ENCODE measurements at places on chromosomes 5 and 9. TPM values are rescaled to one million over a fixed set of nuclear protein-coding genes. Genes with fewer than 3 reads are reported as not detected.

GRCh38 chr5:157690690-157691433 is 19.5 kb downstream of the C5orf52 start:
- DNase-seq: no peak

DNA sequence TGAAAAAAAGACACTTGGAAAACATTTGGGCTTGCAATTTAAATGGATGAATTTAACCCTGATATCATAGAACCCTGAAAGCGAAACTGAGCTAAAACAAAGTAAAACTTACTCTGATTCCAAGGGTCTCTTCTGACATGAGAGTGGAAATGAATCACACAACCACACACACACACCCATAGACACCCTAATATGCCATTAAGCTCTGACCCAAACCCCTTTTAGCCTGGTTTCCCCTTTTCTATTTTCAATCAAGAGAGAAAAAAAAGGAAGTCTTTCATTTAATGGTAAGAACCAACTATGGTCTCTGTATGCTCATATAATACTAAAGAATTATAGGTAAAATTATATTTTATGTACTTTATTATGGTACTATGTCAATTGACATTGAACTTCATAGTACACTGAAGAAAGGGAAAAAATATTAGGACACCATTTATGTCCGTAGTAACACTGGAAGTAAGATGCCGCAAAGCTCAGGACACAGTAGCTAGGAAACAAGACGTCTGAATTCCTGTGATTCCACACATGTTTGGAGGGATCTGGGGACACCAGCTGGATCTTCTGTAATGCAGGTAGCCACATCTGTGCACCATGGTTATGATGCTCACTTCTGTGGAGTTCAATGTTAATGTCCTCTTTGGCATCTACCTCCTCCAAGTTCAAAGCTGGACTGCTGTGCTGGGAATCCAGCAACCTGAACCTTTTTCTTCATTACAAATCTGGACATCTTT is 95.8 kb downstream of the PCSK1 start:
- no peak for DNase-seq

- DNase-seq: no peak
Measured at GRCh38 chr9:109011231-109011671, 2.0 kb downstream of the CTNNAL1 start.

- DNase-seq: peak; percentile 13
Measured at GRCh38 chr5:66440202-66440680, 156.0 kb upstream of the MAST4 start.

GRCh38 chr9:98442114-98442513 is 186.7 kb upstream of the TBC1D2 start:
- no peak for DNase-seq

DNA sequence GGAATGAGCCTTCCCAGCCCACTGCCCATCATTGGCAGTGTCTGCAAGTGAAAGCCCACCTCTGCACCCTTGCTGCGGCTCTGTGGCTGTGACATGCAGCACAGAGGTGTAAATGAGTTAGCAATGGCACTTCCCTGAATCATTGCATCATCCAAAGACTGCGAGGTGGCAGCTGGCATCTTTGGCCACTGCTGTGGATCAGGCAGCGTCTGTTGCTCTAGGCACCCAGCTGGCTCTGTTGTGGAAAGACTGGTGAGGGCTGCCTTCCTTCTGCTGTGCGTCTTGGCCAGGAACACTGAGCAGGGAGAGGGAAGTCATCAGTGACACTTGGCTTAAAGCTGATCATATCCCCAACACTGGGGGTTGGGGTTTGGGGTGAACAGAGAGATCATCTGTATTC is 64.5 kb downstream of the MFAP3 start:
- DNase-seq: no peak

DNA sequence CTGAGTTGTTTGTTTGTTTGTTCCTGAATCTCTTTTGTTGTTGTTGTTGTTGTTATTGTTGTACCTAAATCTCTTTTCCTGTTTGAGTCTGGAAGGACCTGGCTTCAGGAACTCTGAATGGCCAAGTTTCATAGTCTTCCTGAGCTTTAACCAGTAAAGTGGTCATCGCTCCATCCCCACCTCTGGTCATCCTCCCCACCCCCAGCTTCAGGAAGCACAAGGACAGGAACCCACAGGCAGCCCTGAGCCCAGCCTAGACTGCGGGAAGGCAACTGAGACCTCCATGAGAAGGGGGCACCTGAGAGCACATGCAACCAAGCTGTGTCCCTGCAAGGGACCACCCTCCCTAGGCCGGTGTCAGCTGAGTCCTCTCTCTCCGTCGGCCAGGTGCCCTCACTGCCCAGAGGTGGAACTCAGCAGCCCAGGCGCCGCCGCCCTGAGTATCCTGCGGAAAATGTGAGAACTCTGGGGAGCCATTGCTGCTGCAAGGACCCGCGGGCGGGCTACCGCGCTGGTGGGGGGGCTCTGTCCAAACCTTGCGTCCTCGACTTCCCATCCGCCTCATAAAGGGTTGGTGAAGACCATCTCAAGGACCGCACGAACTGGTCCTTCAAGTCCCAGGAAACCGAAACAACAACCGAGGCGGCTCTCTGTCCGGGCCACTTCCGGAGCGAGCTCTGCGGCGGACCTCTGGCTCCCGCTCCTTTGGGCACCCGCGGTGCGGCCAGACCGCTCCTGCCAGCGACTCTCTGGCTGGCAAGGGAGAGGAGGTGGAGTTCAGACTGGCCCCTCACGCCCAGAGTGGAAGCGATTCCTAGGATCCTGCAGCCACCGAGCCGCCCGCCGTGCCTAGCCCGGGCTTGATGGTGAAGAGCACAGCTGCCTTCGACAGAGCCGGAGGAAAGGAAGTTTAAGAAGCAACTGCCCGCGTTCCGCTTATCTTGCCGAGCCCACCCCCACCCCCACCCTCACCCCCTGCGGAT is 4.2 kb downstream of the BARX1 start:
- DNase-seq: no peak

GRCh38 chr5:148992265-148992664 is 70.6 kb downstream of the SH3TC2 start:
- DNase-seq: no peak

DNA sequence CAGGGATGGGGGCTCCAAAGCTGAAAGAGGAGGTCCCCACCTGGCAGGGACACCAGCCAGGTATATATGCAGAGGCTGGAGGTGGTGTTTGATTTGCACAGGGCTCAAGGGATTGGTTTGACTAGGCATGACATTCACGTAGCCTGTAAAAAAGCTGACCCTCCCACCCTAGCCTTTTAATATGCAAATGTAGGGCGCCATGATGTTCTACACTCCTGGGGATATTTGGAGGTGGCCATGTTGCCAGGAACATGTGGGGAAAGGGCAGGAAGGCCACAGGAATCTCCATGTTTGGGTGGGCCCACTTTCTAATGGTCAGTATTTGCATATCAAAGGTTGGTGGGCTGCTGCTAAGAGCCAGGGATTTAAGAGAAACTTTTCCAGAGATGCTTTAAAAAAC is 12.0 kb upstream of the THG1L start:
- no peak for DNase-seq

GRCh38 chr5:122362361-122362760 is 50.3 kb downstream of the SNCAIP start:
- no peak for DNase-seq

DNA sequence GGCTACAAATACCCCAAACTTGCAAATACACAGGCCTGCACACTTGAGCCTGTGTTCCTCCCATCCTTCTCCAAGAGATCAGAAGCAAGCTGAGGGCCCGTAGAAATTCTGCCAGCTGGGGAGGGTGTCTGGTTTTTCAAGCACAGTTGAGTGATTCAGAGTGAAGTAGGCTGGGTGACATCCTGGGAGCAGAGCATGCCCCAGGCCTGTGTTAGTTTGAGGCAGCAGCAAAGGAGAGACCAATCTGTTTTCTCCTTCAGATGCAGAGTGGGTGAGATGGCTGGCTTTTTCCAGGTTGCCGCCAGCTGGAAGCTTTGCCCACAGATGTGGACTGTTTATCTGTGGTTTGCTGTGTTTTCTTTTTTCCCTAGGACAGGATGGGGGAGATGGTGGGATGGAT is 63.1 kb downstream of the RCL1 start:
- peak; percentile 36 for DNase-seq

DNA sequence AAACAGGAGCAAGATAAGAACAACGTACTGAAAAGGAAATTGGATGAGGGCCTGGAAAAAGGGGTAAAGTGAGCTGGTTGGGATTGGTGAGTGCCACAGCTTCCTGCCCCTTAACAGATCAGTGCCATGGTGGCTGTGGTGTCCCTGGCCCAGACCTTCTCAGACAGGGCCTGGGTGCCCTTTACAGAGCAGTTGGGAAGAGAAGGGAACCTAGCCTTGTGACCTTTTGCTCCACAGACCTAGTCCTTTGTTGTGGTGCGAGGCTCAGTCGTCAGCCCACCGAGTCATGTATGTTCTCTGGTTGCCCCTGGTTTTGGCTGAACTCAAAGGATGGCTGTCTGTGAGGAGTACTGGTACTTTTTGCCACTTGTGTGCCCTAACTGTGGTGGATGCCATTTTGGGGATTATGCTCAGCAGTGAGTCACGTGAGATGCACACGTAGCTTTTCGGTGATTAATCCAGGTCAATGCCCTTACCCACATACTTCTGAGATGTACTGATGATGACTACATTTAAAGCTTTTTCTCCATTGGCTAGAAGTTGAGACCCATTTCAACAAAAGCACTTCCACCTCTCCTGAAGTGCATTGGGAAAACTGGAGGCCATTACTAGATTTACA is 48.4 kb downstream of the EXOSC2 start:
- DNase-seq: peak; percentile 79

DNA sequence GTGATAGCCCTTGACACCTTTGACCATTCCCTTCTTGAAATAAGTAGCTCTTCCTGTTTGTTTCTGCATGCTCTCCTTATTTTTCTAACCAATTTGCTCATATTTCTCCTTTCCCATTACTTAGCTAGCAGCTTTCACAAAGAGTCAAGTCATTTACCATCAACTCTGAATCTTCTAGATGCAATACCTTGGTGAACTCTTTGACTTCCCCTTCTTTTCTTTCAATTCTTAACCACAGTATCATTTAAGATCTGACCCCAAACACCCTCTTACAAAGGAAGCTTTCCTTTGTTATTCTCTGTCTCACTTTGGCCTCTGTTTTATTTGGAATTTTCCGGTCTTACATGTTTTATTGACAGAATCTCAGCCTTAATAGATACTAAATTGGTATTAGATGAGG is 14.0 kb downstream of the NFX1 start:
- DNase-seq: no peak

DNA sequence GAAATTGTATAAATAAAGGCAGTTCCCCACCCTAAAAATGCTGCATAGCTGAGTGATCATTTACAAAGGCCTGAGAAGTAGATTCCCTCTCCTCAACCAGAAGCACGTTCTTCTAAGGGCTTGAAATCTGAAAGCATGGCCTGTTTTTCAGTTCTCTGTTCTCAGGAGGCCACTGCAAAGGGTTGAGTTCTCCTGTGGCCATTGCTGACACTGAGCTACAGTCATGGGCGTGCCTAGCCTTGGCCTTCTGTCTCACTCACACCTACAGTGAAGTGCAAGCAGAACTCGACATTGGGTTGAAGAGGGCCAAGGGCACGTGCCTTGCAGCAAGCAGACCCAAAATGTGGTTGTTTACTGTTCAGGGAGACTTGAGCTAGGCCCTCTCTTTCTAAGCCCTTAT is 276.6 kb upstream of the VLDLR start:
- DNase-seq: no peak

DNA sequence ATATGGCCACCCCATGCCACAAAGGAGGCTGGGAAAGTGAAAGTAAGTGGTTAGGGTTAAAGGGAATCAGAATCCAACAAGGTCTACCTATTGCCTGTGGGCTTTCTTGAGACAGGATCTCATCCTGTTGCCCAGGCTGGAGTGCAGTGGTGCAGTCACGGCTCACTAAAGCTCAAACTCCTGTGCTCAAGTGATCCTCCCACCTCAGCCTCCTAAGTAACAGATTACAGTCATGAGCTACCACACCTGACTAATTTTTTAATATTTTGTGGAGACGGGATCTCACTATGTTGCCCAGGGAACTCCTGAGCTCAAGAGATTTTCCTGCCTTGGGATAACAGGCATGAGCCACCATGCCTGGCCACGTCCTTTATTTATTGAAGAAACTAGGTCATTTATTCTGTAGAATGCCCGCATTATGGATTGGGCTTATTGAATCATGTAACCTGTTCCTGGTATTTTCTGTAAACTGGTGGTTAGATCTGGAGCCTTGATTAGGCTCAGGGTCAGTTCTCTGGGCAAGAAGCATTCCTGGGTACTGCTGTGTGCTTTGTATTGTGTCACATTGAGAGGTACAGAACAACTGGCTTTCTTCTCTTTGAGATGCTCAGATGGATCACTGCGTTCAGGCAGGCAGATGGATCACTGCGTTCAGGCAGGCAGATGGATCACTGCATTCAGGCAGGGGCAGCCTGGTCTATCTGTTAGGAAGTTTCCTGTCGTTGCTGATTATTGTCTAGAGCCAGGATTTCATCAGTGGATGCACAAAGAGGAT is 41.6 kb downstream of the ERGIC1 start:
- peak; percentile 58 for DNase-seq

DNA sequence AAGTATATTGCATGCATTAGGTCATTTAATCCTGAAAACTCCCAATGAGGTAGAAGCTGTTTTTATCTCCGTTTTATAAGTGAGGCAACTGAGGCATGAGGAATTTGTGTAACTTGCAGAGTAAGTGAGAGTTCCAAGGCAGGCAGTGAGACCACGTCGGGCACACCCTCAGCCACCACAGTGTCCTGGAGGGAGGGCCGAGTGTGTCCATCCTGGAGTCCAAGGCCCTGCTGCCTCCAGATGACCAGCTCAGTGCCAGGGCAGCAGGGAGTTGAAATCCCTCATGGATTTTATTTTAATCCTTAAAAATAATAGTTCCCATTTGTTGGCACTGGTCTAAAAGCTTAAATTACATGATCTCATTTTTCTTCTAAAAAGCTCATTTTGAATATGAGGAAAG is 104.6 kb upstream of the SMIM23 start:
- no peak for DNase-seq

DNA sequence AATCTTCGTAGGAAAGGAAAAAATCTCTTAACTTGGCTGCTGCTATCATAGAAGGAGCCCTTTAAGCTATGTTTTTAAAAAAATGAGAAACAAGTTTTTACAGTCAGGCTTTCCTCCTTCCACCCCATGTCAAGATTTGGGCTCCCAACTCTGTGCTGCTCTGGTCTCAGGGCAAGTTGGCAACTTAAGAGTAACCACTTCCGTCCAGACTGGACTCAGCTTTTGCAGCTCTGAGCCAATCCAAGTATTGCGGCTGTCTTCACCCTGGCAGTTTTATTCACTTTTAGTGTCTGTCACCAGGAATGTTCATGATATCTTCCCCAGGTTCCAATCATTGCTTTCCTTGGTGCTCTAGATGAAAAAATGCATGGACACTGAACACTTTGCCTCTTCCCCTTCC is 115.9 kb upstream of the GAS1 start:
- DNase-seq: no peak

- no peak for DNase-seq
Measured at GRCh38 chr9:4812858-4813257, 20.1 kb downstream of the RCL1 start.

GRCh38 chr5:132807163-132807838 is 5.8 kb upstream of the SOWAHA start:
- DNase-seq: no peak

The CDC20B gene
- total RNA-seq: 0.10 TPM

The RASEF gene
- not detected for total RNA-seq

The TPPP gene
- total RNA-seq: 0.27 TPM

The DIPK1B gene
- not detected for total RNA-seq

The SEMA4D gene
- not detected for total RNA-seq

The SELENOP gene
- total RNA-seq: not detected

The ABCA1 gene
- 9.5 TPM for total RNA-seq

Data from HFFc6 (cell line).